ENCODE measurements at places on chromosomes 2 and 18. TPM values are rescaled to one million over a fixed set of nuclear protein-coding genes. Genes with fewer than 3 reads are reported as not detected.

Gene POTEJ
- total RNA-seq, result not detected

- no peaks in the 10 kb centered on the region for H3K27me3 ChIP-seq
- H3K4me1 ChIP-seq, result peaks cover 5% of the 10 kb centered on the region
- H3K4me3 ChIP-seq, result no peak overlapping the region
- H3K36me3 ChIP-seq, result no peaks in the 10 kb centered on the region
Measured at GRCh38 chr2:9160732-9161131, 45.9 kb upstream of the ASAP2 start.

Gene ITGB6
- total RNA-seq, result not detected

DNA sequence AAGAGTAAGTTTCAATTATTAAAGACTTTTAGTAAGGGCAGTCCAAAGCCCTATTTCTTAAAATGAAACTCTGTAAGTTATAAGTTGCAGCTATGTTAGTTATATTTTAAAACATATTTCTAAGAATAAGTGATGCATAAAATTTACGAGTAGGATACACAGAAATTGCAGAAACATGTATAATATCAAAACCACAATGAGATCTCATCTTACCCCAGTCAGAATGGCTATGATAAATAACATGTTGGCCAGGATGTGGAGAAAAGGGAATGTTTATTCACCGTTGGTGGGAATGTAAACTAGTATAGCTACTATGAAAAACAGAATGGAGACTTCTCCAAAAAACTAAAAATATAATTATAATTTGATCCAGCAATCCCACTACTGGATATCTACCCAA is 201.2 kb downstream of the CBLN2 start:
- no peak overlapping the region for H3K4me3 ChIP-seq
- H3K27ac ChIP-seq, result no peak overlapping the region
- DNase-seq, result no peak
- H3K36me3 ChIP-seq, result no peaks in the 10 kb centered on the region
- H3K4me1 ChIP-seq, result no peaks in the 10 kb centered on the region

- H3K27ac ChIP-seq, result no peak overlapping the region
- H3K4me3 ChIP-seq, result no peak overlapping the region
- peak; percentile 58 for DNase-seq
Measured at GRCh38 chr2:101759162-101759561, 61.7 kb downstream of the MAP4K4 start.

DNA sequence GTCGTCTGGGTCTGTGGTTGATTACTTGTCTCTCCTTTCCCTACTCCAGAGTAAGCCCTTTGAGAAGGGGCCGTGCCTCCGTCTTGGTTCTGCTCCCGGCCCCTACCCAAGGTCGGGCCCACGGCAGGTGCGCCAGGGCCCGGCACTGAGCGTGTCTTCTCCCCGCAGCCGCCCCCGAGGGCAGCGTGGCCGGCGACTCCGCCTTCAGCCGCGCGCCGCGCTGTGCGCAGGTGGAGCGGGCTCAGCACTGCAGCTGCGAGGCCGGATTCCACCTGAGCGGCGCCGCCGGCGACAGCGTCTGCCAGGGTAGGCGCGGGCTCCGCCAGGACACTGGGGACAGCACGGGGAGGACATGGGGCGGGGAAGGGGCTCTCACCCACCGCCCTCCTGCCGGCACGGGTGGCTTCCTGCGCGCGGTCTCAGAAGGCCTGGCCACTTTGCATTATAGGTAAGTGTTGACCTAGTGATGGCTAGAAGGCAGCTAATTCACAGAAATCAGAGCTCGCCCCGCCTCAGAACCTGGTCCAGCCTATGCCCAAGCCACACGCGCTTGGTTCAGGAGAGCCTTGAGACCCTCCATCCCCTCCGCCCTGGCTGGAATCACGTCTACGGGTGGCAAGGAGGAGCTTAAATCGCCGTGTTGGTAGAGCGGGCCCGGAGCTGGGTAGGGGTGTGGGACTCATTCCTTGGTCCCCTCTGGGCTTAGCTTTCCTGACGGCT is 43.5 kb downstream of the FBLN7 start:
- H3K27ac ChIP-seq, result no peak overlapping the region
- no peak for DNase-seq
- no peaks in the 10 kb centered on the region for H3K36me3 ChIP-seq
- H3K27me3 ChIP-seq, result no peaks in the 10 kb centered on the region
- no peak overlapping the region for H3K4me3 ChIP-seq
- no peaks in the 10 kb centered on the region for H3K4me1 ChIP-seq

Gene FHOD3
- 42.0 TPM for total RNA-seq

Gene IL37
- not detected for total RNA-seq

Gene ANKRD23
- 4.6 TPM for total RNA-seq

DNA sequence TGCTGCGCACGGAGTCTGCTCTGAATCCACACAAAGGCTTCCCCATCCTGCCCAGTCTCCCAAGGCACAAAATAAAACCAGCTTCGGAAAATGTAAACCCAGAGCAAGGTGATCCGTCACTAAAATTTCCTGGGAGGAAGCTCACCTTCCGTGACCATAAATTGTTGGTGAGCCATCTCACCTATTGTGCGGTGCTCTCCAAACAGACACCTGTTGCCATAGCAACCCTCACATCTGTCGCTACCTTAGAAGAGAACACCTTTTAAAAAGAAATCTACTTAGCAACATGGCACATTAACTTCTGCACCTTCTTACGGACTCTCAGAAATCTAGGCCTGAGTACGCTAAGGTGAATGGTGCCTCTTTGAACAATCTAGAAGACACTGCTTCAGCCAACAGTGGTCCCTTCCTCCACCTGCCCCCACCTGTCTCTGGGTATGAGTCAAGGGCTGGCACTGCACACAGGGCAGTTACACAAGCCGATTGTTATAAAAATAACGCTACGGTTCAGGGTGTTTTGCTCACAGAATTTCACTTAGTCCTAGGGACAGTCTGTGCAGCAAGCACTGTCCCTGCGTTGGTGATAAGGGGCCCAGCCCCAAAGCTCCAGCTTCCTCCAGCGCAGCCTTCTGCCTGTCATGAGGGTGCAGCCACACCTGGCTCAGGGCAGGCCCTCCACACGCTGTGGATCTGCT is 114.9 kb upstream of the ID2 start:
- H3K27ac ChIP-seq, result no peak overlapping the region
- no peaks in the 10 kb centered on the region for H3K4me1 ChIP-seq
- no peak for DNase-seq
- H3K36me3 ChIP-seq, result no peaks in the 10 kb centered on the region

DNA sequence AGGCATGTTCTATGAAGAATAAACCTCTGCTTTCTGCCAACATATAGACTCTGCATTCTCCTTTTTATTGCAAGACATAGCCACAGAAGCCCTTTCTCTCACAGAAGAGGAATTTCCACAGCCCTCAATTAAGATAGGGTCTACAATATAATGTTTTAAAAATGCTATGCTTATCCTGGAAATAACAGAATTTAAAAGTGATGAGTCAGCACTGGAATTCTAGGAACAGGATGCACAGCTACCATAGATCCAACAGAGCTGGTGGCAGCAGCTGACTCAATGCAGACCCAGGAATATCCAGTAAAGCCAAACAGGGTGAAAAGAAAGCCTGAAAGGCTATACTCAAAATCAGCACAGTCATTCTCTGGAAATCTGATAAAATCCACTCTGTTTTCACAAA is 866.9 kb downstream of the TRIB2 start:
- no peak overlapping the region for H3K4me3 ChIP-seq
- DNase-seq, result no peak
- H3K4me1 ChIP-seq, result no peaks in the 10 kb centered on the region
- no peak overlapping the region for H3K27ac ChIP-seq

- H3K27ac ChIP-seq, result no peak overlapping the region
- H3K4me1 ChIP-seq, result no peaks in the 10 kb centered on the region
- no peak for DNase-seq
- no peaks in the 10 kb centered on the region for H3K27me3 ChIP-seq
Measured at GRCh38 chr2:44118257-44118656, 50.4 kb upstream of the PPM1B start.

DNA sequence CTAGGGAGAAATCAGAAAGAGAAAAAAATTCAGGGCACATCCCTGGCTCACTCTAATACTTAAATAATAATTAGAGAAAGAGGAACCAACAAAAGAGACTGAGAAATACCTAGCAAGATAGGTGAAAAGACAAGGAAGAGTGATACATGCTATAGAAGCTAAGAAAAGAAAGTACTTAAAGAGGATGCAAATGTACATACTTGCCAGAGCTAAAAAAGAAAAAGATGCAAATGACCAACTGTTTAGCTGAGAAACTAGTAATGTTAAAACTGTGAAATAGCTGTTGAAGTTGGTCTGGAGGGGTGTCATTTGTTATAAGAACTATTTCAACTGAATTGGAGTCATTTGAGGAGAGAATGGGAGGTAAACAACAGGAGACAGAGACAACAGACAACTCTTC is 412.2 kb downstream of the SPAG16 start:
- no peak overlapping the region for H3K27ac ChIP-seq
- H3K27me3 ChIP-seq, result no peaks in the 10 kb centered on the region
- no peak overlapping the region for H3K4me3 ChIP-seq
- no peaks in the 10 kb centered on the region for H3K4me1 ChIP-seq

DNA sequence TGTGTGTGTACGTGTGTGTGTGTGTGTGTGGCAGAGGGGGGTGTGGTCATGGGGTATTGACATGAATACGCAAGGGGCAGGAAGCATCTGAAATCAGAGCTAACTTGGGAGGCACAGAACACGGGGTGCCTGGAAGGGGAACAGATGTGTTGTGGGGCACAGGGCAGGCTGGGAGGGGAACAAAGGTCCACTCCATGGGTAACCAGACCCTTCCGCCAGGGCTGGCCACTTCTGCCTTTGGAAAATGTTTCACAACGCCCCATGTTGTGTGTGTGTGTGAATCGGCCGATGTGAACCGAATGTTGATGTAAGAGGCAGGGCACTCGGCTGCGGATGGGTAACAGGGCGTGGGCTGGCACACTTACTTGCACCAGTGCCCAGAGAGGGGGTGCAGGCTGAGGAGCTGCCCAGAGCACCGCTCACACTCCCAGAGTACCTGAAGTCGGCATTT is at the start of gene SLC11A1:
Gene SLC11A1, plus strand, starts transcription at position 358 of the 451 bp plus-strand sequence. CDS start 96 bp downstream, outside the sequence.
- no peaks in the 10 kb centered on the region for H3K36me3 ChIP-seq
- no peak within 1 kb of the TSS for H3K4me3 ChIP-seq
- DNase-seq, result no peak
- no peaks in the 10 kb centered on the region for H3K4me1 ChIP-seq
- H3K27me3 ChIP-seq, result no peaks in the 10 kb centered on the region

Gene KCNG2
- 0.23 TPM for total RNA-seq

Gene STPG4
- total RNA-seq, result 0.90 TPM

Gene NAT8
- total RNA-seq, result not detected

Gene LCT
- total RNA-seq, result not detected

Gene PREB
- 42.1 TPM for total RNA-seq

Gene ANO7
- total RNA-seq, result 1.2 TPM

DNA sequence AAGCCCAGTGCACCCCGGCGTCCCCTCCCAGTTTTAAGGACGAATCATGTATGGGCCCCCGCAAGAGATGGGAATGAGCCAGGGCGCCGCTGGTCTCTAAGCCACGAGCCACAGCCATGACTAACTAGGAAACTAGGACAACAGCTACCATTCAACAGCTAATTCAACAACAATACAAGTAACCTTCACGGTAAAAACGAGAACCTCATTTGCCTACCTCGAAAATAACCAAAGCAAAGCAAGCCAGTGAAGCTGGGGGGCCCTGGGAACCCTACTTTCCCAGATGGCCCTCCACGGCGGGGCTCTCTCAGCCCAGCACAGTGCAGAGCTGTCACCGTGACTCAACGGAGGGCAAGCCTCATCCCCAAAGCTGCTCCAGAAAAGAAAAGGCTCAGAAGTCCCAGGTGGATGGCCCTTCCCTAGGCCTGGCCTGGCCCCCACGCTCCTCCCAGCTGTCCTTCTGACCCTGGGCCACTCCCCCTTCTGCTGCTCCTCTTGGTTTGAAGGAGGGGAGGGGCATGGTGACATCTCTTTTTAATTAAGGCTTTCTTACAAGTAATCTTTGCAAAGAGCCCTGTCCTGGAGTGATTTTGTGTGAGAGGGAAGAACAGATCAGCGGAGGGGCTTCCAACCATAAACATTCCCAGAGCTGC is 126.3 kb downstream of the HDAC4 start:
- H3K27me3 ChIP-seq, result no peaks in the 10 kb centered on the region
- no peaks in the 10 kb centered on the region for H3K4me1 ChIP-seq
- H3K4me3 ChIP-seq, result no peak overlapping the region
- no peak overlapping the region for H3K27ac ChIP-seq
- H3K36me3 ChIP-seq, result no peaks in the 10 kb centered on the region

GRCh38 chr2:200380833-200381542 is 74.5 kb downstream of the SPATS2L start:
- no peaks in the 10 kb centered on the region for H3K27me3 ChIP-seq
- no peak for DNase-seq
- H3K36me3 ChIP-seq, result no peaks in the 10 kb centered on the region
- peaks cover 20% of the 10 kb centered on the region for H3K4me1 ChIP-seq

Gene ACTR3
- total RNA-seq, result 318 TPM

- no peaks in the 10 kb centered on the region for H3K4me1 ChIP-seq
- H3K4me3 ChIP-seq, result no peak overlapping the region
- no peaks in the 10 kb centered on the region for H3K36me3 ChIP-seq
- H3K27ac ChIP-seq, result no peak overlapping the region
Measured at GRCh38 chr2:169265591-169265990, 96.7 kb downstream of the LRP2 start.

Gene DUSP19
- 8.1 TPM for total RNA-seq

DNA sequence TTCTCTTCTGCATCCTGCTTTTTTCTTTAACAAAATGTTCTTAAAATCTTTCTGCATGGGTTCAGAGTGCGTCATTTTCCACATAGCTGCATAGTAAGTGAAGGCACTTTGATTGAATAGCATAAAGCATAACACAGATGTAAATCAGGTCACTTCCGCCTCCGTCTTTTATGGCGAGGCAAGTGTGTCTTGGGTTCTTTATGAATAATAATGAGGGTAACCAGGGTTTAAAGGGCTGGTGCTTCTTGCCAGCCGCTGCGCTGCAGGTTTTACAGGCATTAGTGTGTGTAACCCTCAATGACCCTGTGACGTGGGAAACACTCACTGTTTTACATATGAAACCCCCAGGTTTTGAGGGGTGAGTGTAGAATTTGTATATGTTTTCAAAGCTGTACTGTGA is 164.2 kb downstream of the MYT1L start:
- no peak for DNase-seq
- H3K4me3 ChIP-seq, result no peak overlapping the region

Gene DPYSL5
- not detected for total RNA-seq

DNA sequence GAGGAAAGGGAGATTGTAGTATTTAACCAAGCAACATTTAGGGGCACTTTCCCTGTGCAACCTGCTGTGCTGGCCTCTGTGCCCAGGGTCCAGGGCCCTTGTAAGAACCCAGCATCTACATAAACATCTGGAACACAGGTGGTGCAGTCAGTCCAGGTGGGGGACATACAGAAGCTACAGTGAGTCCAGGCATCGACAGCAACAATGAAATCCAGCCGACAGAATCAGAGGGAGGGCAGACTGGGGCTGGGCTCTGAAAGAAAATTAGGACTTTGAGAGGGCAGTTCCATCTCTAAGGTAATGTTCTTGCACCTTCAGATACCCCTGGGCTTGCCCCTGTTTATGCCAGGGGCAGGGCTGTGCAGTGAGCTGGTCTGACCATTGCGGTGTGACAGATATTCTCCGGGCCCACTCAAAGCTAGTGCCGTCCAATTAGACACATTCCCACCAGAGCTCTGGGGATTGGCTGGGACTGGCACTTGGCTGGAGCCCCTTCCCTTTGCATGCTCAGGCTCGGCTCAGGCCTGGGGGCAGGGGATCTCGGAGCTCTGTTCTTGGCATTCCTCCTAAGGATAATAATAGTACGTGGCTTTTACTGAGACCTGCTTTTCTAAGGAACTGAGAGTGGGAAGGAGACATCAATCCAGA is 5.4 kb downstream of the LBH start:
- DNase-seq, result peak; percentile 69
- peaks cover 9% of the 10 kb centered on the region for H3K36me3 ChIP-seq
- H3K27ac ChIP-seq, result no peak overlapping the region
- peaks cover 5% of the 10 kb centered on the region for H3K4me1 ChIP-seq

GRCh38 chr2:38818565-38818964 is 40.6 kb downstream of the GEMIN6 start:
- DNase-seq, result no peak
- no peak overlapping the region for H3K4me3 ChIP-seq
- H3K4me1 ChIP-seq, result no peaks in the 10 kb centered on the region
- peaks cover 5% of the 10 kb centered on the region for H3K36me3 ChIP-seq
- H3K27ac ChIP-seq, result no peak overlapping the region

Data from aorta (tissue), 5 donors.